ENCODE measurements at places on chromosomes 1 and 21.

DNA sequence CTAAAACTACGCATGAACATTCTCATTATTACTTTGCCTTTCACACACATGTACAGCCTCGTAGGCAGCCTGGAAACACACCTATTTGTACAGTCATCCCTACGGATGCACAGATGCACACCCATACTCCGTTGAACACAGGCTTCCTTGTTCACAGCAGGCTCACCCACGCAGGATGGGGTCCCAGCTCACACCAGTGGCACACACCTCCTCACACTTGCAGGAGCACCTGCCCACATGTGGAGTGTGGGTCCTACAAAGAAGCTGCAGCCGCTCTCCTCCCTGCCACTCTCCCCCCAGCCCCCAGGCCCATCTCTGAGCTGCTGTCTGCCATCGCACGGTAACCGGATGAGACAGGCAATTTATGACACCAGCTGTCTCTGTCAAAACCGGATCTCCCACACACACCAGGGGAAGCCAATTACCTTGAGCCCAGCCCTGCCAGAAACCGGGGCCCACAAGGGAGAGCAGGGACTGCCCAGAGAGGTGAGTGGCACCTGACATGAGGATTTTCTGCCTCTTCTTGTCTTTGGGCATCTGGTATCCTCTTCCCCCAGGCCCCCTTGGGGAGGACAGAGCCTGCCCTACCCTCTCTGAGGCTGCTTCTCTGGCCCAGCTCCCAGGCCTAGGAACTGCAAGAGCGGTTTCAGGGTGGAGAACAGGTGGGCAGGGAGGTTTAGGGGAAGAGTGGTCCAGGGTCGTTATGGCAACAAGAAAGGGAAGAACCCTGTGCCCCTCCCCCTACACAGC is 175.4 kb downstream of the IGSF21 start:
- no peak overlapping the region for H3K27ac ChIP-seq
- peaks cover 29% of the 10 kb centered on the region for H3K27me3 ChIP-seq
- no peak overlapping the region for H3K4me3 ChIP-seq
- no peaks in the 10 kb centered on the region for H3K4me1 ChIP-seq
- no peak for DNase-seq

- peaks cover 44% of the 10 kb centered on the region for H3K27me3 ChIP-seq
- H3K4me1 ChIP-seq, result no peaks in the 10 kb centered on the region
- H3K4me3 ChIP-seq, result no peak overlapping the region
- DNase-seq, result no peak
These were observed 21.2 kb downstream of the ZNF697 start for GRCh38 chr1:119626841-119627240.

DNA sequence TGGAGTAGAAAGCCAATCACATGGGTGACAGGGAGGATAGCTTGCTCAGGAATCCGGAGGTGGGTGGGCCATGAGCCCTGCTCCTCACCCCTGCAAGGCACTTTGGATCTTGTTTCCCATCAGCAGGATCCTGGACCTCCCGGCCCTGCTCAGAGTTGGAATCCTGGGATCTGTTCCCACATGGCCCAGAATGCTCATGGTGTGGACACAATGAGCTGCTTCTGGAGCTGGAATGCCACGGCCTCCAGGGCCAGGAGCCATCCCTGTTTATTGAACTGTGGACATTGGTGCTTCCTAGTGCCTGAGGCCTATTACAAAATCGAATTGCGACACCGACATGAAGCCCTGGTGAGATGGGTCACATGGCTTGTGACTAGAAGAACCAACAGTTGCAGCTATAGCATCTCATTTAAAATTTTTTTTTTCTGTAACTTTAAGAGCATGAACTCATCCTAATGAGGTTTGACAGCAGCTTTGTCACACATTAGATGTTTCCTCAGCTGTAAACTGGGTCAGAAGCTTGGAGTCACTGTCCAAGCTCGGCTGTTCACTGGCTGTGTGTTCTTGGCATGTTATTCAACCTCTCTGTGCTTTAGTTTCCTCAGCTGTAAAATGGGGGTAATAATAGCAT is 40.4 kb upstream of the GOLT1A start:
- no peak overlapping the region for H3K27ac ChIP-seq
- H3K4me3 ChIP-seq, result no peak overlapping the region
- H3K36me3 ChIP-seq, result no peaks in the 10 kb centered on the region
- no peaks in the 10 kb centered on the region for H3K4me1 ChIP-seq
- DNase-seq, result no peak

GRCh38 chr1:39104158-39105060 is 78.3 kb downstream of the NDUFS5 start:
- H3K4me1 ChIP-seq, result peaks cover 36% of the 10 kb centered on the region
- H3K4me3 ChIP-seq, result peak overlapping the region; percentile 62
- peak overlapping the region; percentile 78 for H3K27ac ChIP-seq
- no peaks in the 10 kb centered on the region for H3K27me3 ChIP-seq
- no peak for DNase-seq

GRCh38 chr1:32925403-32926162 is 24.4 kb upstream of the TMEM54 start:
- H3K27ac ChIP-seq, result no peak overlapping the region
- no peak overlapping the region for H3K4me3 ChIP-seq
- H3K4me1 ChIP-seq, result peaks cover 15% of the 10 kb centered on the region
- no peaks in the 10 kb centered on the region for H3K36me3 ChIP-seq

All from activated T-cell treated with anti-CD3 and anti-CD28 coated beads, Interleukin-2, amount 50 U/mL, for 24 hours (primary cell).